Cerebellum (tissue), 4 donors: ENCODE measurements at places on chromosomes 3 and 15. TPM values are rescaled to one million over a fixed set of nuclear protein-coding genes. Genes with fewer than 3 reads are reported as not detected.

RHCG gene
- 1.3 TPM for total RNA-seq

TRIM42 gene
- not detected for total RNA-seq

SCAANT1 gene
- not detected for total RNA-seq

DNAJA4 gene
- total RNA-seq = 26.5 TPM

C3orf49 gene
- not detected for total RNA-seq

UACA gene
- 43.5 TPM for total RNA-seq

MUC4 gene
- 0.27 TPM for total RNA-seq

SCAMP5 gene
- 49.6 TPM for total RNA-seq

ST3GAL6 gene
- 19.8 TPM for total RNA-seq

TNFSF10 gene
- total RNA-seq = 2.0 TPM

KCNAB1 gene
- total RNA-seq = 16.2 TPM

OSBPL10 gene
- total RNA-seq = 9.2 TPM

ALDH1L1 gene
- total RNA-seq = 4.7 TPM

ASB14 gene
- 0.27 TPM for total RNA-seq

HPS3 gene
- total RNA-seq = 24.1 TPM

TMEM42 gene
- total RNA-seq = 4.9 TPM

ABTB1 gene
- 4.9 TPM for total RNA-seq

TCF12 gene
- total RNA-seq = 250 TPM

CHRD gene
- total RNA-seq = 10.3 TPM

C3orf22 gene
- total RNA-seq = 0.18 TPM

SLC6A11 gene
- 43.1 TPM for total RNA-seq

NLGN1 gene
- total RNA-seq = 61.6 TPM

GNAT1 gene
- total RNA-seq = not detected

CHRM5 gene
- total RNA-seq = 0.27 TPM

IGSF10 gene
- total RNA-seq = 3.9 TPM

SEC61A1 gene
- 70.1 TPM for total RNA-seq

GUCA1C gene
- total RNA-seq = not detected

EPHB1 gene
- total RNA-seq = 25.0 TPM

LTF gene
- 0.36 TPM for total RNA-seq

ADGRG7 gene
- total RNA-seq = not detected

USP8 gene
- 37.3 TPM for total RNA-seq

CCR2 gene
- 0.45 TPM for total RNA-seq

GPR27 gene
- 15.7 TPM for total RNA-seq

GOLGA8K gene
- total RNA-seq = 0.64 TPM

TOMM70 gene
- total RNA-seq = 68.3 TPM

OXSM gene
- total RNA-seq = 9.0 TPM

LRTM1 gene
- not detected for total RNA-seq

CEP70 gene
- 56.3 TPM for total RNA-seq

C3orf20 gene
- total RNA-seq = 0.18 TPM

NRROS gene
- total RNA-seq = 1.9 TPM

ZBTB20 gene
- 84.3 TPM for total RNA-seq

LXN gene
- 5.0 TPM for total RNA-seq

FAM107A gene
- total RNA-seq = 13.1 TPM

PSMD6 gene
- 66.7 TPM for total RNA-seq

CLEC3B gene
- total RNA-seq = 17.1 TPM
